ENCODE measurements at places on chromosomes 4 and X.

- DNase-seq, result peak; percentile 6
These were observed at the start of gene ZDHHC15 for GRCh38 chrX:75522565-75523431. ZDHHC15 (minus strand) TSS chrX:75523037; CDS start chrX:75523024, 13 bp downstream.

DNA sequence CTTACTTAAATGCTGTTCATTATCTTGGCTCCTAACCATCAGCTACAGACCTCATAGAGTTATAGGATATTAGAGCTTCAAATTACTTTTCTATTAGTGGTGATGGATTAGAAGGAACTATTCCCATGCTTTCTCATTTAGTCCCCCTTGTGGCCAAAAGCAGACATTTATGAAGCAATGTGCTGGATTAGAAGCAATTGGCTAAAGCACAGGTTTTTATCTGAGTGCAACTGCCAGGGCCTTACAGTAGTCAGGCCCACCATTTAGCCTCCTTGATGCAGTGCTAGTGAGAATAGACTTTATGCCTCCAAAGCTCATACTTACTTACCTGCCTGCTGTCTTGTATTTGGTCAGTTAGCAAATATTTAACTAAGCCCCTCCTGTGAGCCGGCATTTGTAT is 93.0 kb downstream of the TSPAN7 start:
- DNase-seq, result no peak

DNA sequence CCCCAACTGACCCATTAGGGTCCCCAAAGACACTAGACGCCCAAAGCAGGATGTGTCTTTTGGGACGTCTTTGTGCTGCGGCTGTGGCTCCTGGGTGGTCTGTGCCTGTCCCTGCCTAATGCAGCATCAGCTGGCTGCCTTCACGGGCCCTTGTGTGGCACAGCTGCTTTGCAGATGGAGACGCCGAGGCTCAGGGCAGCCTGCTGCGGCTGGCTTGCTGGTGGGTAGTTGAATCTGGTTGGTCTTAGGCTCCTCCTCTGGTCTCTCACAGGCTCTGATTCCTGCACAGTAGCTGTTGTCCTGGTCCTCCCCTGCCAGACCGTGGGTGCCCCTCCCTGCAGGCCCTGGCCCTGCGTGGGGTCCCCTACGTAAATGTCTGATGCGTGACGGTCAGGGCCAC is 8.1 kb downstream of the CPZ start:
- DNase-seq, result no peak

DNA sequence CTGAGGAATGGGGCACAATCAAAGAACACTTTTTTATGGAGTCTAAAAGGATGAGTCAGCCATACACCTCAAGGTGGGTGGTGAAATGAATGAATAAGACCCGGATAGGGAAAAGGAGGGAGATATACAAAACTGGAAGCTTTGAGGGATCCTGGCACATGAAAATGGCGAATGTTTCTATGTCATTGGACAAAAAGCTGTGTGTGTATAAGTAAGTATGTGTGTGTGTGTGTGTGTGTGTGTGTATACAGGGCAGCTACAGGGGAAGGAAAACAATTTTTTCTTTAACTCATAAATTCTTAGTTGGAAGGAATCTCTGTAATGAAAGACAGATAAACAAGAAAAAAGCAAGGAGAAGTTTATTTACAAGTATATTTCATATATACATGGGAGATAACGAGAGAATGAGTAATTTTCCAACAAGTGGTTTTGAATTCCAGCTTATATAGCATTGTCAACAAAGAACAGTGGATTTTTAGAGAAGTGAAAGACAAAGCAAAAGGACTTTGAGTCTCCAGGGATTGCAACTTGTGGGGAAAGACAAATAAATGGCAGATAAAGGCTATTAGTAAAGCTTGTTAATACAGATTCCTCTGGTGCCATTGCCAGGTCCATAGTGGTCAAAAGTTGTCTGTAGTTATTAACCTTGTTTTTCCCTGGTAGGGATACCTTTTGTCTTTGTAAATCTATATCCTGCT is 99.7 kb downstream of the MMRN1 start:
- DNase-seq, result no peak

DNA sequence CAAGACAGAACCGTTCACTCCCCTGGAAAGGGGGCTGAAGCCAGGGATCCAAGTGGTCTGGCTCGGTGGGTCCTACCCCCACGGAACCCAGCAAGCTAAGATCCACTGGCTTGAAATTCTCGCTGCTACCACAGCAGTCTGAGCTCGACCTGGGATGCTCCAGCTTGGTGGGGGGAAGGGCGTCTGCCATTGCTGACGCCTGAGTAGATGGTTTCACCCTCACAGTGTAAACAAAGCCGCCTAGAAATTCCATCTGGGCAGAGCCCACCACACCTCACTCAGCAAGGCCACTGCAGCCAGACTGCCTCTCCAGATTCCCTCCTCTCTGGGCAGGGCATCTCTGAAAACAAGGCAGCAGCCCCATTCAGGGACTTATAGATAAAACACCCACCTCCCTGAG is 13.4 kb upstream of the PBDC1 start:
- no peak for DNase-seq

DNA sequence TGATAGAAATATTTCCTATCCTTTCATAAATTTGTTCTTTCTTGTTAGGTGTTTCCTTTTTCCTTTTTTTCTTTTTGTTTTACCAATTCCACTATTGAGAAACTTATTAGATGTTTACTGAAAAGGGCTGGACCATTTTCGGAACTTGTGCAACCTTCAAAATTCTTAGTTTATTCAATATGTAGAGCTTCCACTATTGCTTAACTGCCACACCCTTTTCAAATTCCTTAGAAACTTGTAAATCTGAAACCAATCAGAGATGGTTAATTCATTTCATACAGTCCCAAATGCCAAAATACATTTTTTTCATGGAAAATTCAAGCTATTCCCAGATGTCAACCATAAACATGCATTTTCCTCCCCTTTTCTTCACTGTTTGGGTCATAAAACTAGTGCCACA is 66.1 kb upstream of the SLC39A8 start:
- DNase-seq, result no peak

DNA sequence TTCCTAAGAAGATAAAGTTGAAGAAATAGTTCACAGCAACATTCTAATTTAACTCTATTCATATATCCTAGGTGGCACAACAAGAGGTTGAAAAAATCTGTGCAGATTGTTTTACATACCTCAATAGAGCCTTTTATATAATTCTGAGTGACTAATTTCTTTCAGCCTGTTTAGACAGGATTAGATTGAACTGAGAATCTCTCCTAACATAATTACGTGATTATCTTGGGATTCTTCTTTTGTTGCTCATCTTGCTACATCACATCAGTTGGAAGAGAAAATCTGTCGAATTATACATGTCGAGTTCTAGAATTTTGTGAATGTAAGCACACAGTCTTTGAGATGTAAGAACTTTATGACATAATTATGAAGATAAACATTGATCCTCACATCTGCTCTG is 1873.7 kb upstream of the IGFBP7 start:
- DNase-seq, result no peak

DNA sequence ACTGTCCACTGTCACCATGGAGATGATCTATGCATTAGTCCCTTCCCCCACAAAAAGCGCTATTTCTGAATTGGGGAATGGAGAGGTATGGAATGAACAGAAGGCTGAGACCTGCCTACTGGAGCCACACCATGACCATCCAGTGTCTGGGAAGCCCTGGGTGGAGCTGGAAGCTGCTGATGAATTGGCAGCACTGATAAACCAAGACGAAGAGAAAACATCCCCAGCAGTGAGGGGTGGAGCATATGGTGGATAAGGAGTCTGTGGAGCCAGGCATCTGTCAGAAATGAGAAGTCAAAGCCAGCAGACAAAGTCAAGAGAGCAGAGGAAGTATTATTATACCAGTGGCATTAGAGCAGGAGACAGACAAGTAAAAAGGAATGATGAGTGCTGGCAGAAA is 13.2 kb downstream of the CC2D2A start:
- DNase-seq, result no peak

All from effector CD4-positive, alpha-beta T cell (primary cell).